ENCODE measurements at places on chromosomes 6 and 20. TPM values are rescaled to one million over a fixed set of nuclear protein-coding genes. Genes with fewer than 3 reads are reported as not detected.

DNA sequence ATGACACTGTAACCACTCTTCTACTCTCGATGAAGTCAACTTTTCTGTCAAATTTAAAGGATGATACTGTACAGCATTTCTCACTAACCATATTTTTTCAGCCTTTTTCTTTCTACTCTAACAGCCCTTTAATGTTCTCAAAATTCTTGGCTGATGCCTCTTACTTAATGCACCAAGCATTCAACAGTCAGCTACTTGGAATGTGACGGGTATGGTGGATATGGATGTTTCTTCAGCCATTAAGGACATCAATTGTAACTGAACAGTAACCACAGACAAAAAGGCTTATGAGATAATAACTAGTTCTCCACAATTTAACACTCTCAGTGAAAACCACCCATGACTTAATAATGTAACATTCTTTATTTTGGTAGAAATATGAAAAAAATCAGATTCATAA is 467.2 kb upstream of the ZNF337 start:
- DNase-seq, result no peak

DNA sequence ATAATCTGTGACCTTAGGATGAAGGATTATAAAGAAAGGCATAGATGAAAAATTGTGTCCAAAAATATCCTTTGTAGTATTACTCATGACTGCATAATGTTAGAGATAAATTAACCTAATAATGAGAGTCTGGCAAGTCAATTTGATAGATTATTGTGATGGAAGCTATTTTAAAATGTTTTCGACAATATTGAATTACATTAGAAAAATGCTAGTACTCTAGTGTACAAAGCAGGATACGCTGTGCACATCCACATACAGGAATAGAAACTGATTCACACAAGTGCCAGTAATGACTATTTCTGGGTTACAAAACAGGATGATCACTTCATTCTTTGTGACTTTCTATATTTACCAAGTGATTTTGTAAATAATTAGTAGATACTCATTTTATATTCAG is 3.3 kb downstream of the SLC17A2 start:
- no peak for DNase-seq

- no peak for DNase-seq
Measured at GRCh38 chr6:12065321-12066140, 53.4 kb downstream of the HIVEP1 start.

DNA sequence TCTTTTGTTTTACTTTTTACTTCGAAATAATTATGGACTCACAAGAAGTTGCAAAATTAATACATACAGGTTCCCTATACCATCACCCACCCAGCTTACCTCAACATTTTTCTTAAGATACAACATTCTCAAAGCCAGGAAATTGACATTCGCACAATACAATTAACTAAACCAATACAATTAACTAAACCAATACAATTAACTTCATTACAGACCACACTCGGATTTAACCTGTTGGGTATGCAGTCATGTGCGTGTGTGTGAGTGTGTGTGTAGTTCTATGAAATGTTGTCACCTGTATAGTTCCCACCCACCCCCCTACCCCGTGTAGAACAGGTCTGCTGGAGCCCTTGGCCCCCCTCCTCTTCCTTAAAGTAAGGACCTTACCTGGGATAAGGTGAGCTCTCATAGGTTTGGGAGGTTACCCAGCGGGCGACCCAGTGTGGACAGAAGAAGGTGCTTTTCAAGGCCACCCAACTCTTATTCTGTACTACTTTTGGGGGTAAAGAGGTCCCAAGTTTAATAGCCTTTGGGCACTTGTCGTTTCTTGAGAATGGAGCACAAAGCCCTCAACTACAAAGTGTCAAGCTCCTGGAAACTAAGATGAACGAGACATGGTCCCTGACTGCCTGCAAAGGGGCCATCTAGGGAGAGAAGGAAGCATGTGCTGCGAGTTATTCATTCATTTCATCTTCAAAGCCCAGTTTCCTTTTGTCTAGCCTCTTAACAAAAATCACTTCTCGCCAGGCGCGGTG is 544 bp upstream of the STK38 start:
- DNase-seq, result no peak

DDX43 gene
- polyA plus RNA-seq, result 0.27 TPM

Measured in left lung (tissue), 14 donors.